Kidney capillary endothelial cell (primary cell): ENCODE measurements at places on chromosomes 13 and 19.
A peak's percentile ranks its signal among the peaks of the same experiment; 100 is the strongest.

DNA sequence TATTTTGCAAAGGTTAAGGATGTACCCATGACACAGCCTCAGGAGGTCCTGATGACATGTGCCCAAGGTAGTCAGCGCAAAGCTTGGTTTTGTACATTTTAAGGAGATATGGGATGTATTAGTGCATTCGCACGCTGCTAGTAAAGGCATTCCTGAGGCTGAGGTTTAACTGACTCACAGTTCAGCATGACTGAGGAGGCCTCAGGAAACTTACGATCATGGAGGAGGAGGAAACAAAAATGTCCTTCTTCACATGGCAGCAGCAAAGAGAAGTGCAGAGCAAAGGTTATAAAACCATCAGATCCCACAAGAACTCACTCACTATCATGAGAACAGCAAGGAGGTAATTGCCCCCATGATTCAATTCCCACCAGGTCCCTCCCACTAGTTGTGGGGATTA, 1017.4 kb downstream of the EFNB2 start:
- no peak for DNase-seq

- peak; percentile 60 for DNase-seq
These were observed 214.4 kb downstream of the RAP2A start for GRCh38 chr13:97648171-97648880.

DNA sequence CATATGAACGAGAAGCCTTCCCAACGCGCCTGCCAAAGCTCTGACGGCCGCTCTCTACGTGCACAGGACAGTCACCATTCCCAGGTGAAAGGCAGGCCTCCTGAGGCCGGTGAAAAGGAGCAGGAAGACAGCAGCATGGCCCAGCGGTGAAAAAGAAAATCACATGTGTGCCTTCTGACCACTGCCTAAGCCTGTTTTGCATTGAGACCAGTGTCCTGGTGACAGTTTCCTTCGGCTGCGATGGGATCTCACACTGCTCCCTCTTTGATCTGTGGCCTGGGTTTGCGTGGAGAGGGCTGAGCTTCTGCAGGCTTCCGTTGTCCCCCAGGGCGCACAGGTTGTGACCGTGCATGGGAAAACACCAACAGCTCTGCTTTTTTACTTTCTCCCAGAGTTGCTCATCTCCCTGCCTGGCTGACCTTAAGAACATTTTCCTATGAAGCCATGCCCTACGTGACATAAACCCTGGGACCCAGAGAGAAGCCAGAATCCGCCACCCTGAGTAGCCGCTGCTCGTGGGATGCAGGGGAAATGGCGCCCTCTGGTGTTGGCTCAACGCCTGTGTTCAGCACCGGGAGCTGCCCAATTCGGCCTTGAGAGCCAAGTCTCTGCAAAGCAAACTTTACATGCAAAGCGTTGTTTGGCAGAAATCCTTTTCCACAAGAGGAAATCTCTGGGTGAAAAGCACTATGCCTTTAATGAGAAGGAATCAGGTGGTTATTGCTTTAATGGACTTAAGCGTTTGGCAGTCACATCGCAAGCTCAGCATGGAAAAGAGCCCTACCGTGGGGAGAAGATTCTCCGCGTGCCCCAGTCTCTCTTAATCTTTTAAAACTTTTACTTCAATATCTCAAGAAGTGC, 112.2 kb upstream of the GPR12 start:
- peak; percentile 21 for DNase-seq

DNA sequence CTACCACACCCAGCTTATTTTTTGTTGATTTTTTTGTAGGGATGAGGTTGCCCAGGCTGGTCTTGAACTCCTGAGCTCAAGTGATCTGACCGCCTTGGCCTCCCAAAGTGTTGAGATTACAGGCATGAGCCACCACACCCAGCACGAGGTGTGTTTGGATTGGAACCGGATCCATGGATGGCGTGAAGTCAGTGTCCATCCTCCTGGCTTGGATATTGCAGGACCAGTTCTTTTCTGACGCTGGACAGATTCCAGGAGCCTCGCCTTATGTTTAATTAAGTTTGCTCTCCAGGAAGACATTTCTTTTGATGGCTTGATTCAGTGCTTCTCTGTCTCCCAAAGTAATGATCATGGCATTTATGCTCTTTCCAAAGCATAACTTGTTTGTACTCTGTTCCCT, 14.4 kb upstream of the RFXAP start:
- DNase-seq = no peak

DNA sequence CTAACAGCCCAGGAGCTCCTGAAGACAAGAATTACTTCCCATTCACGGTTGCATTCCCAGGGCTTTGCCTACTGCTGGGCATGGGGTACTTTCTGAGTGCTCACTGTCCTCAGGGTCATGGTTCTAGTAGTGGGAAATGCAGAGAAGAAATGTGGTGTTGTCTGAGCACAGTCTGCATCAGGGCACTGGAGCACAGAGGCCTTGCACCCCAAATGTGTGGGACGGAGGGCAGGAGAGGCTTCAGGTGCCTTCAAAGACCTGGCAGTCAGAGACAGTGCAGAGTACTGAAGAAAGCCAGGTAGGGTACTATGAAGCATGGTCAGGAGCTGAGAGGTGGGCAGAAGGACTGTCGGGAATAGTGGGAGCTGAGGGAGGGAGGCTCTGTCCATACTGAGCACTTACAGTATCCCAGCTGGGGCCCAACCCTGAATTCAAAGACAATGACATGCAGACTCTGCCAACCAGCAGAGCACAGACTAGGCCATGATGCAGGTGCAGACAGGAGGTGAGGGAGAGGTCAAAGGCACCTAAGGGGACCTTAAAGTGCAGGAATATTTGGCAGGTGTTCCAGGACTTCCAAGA, 144.4 kb downstream of the USP12 start:
- DNase-seq = no peak

DNA sequence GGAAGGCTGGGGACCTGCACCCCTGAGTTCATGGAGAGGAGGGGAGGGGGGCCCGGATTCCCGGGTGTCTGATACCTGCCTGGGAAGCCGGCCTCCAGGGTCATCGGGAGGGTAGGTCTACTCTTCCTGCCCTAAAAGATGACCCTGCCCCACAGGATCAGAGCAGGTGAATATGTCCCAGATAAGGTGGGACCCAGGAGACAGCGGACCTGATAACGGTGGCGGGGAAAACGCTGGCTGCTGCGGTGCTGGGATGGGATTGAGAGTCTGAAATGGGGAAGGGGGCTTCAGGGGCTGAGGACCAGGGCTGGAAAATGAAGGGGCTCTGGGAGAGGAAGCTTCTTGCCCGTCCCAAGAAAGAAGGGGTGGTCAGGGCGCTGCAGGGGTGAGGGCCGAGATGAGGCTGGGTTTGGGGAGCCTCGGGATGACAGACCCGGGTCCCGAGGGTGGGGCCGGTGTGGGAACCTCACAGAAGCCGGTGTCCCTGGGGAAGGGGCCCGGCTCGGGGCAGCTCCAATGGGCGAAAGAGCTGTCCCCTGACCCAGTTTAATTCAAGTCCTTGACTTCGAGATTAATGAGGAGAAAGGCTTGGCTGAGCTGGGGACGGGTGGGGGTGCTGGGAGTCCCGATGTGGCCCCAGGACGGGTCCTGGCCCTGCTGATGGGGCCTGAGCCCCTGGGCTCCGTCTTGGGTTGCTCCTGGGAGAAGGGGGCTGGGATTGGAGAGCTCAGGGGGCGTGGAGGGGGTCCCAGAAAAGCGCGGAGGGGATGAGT, 823 bp downstream of the TTYH1 start:
- no peak for DNase-seq

DNA sequence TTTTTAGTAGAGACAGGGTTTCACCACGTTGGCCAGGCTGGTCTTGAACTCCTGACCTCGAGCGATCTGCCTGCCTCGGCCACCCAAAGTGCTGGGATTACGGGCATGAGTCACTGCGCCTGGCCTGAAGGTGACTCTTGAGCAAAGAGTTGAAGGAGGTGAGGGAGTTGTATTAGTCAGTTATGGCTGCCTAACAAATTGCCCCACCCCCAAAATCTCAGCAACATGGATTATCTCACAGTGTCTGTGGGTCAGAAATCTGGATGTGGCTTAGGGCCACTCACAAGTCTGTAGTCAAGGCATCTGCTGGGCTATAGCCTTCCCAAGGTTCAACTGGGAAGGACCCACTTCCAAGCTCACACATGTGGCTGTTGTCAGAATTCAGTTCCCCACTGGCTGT, 52.8 kb upstream of the ADGRE5 start:
- DNase-seq = no peak

DNA sequence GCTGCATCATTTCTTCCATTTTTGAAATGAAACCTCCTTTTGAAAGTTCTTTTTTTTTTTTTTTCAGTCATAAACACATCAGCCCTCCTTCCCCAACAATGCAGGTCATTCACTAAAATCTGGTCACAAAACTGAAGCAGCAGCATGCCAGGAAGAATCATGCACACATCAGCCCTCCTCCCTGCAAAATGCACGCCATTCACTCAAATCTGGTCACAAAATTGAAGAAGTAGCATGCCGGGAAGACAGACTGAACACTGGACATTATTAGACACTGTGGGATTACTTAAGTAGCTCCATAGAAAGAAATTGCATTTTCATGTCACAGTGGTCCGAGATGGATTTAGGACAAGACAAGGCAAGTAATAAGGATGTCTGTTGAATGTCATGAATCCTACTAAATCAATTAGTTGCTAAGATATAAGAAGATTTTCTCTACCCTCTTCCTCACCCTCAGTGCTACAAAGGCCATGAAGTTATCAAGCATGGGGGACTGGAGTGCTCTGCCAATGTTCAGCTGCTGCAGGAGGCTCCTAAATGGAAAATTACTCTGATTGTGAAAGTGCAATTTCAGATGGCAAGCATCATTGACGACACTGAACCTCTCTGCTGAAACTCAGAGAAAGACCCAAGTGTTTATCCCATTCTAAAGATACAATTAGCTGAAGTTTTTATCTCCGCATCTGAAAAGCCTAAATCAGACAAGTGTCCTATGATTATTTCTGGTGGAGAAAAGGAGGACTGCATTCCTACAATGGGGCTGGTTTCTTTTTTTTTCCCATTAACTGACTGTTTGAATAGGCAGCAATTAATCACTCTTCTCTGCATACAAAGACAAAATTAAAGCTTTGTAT, 913.2 kb downstream of the DIAPH3 start:
- DNase-seq = no peak

GRCh38 chr19:13579388-13580060, 73.2 kb upstream of the CACNA1A start:
- DNase-seq = no peak

DNA sequence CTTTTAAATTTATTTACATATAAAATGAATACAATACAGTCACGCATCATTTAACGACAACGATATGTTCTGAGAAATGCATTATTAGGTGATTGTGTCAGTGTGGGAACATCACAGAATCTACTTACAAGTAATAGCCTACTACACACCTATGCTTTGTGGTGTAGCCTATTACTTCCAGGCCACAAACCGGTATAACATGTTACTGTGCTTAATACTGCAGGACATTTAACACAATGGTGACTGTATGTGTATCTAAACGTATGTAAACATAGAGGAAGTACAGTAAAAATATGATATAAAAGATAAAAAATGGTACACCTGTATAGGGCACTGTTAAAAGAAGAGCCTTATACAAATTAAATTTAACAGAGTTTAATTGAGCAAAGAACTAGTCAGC, 62.4 kb upstream of the KLHL1 start:
- no peak for DNase-seq

GRCh38 chr13:109788372-109789111, 2.2 kb upstream of the IRS2 start:
- DNase-seq = no peak
